ENCODE measurements at places on chromosomes 12 and 14.
A peak's percentile ranks its signal among the peaks of the same experiment; 100 is the strongest.

DNA sequence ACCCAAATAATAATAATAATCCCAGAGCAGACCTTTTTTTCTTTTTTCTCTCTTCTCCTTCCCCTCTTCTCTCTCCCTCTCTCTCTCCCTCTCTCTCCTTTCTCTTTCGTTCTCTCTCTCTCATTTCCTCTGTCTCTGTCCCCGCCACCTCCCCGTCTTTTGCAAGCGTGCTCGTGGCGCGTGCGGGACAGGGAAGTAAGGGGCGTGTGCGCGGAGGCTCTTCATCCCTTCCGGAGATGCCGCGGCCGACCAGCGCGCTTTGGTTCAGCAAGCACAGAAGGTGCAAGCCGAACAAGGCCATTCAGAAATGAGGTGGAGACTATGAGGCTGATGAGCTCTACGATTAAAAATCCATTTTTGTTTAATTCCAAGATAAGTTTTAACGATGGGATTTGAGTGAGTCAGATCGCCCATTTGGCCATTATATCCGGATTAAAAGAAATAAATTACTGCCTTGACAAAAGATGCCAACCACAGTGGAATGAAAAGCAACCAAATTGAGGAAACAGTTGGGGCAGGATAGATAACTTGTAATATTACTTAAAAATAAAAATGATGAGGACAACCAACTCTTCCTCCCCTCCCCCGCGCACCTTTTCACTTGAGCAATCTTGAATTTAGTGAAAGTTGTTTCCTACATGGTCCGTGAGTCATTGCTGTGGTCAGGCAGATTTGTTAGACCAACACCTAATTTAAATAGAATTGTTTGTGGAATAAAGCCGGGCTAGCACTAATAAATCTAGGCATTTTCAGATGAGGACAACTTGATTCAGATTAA lies 1.2 kb upstream of the AMIGO2 start:
- peak; percentile 42 for DNase-seq

GRCh38 chr12:5273709-5274108 lies 158.2 kb upstream of the NTF3 start:
- no peak for DNase-seq

DNA sequence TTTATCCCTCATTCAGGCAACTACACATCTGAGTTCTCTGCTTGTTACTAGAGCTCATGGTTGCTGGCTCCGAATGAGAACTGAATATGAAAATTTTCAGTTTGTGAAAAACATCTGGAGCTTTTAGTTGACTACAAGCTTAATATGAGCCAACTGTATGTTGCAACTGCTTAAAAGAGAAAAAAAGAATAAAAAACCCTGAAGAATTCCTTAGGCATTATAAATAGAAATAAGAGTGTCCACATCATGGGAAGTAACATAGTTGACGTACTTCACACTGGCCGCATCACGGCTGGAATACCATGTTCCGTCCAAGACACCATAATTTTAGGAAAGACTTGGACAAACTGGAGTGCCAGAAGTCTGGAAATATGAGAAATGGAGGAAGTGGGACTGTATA lies 57.9 kb downstream of the PDE3A start:
- no peak for DNase-seq

GRCh38 chr12:114343585-114344302 lies 62.2 kb downstream of the TBX5 start:
- no peak for DNase-seq

DNA sequence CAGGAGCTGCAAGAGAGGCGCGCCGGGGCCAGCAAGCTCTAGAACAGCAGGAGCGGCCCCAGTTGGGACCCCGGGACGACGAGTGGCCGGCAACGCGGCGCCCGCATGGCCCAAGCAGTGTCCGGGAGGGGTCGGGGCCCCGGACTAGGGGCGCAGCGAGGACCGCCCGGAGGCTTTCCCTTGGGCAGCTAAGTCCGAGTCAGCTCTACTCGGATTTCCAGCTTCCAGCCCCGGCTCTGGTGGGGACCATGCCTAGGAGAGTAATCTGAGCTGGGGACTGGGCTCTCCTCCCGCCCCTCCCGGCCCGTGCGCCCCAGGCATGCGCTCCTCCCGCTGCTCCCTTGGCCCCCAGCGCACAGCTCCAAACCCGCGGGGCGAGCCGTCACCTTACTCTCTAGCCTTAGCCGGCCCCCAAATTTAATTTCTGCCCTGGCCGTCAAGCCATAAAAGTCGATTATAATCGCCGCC lies 41.6 kb upstream of the CAPRIN2 start:
- DNase-seq = peak; percentile 91

- DNase-seq = peak; percentile 69
Observed at GRCh38 chr14:104886690-104887622, 21.9 kb downstream of the CEP170B start.

- DNase-seq = no peak
Observed at GRCh38 chr12:22306311-22306710, 28.2 kb downstream of the ST8SIA1 start.

GRCh38 chr12:74747305-74747704 lies 209.7 kb downstream of the ATXN7L3B start:
- DNase-seq = no peak

GRCh38 chr14:23572524-23572828 lies 4.9 kb upstream of the AP1G2 start:
- no peak for DNase-seq

- DNase-seq = no peak
Observed at GRCh38 chr14:70785556-70785955, 23.8 kb downstream of the MAP3K9 start.

DNA sequence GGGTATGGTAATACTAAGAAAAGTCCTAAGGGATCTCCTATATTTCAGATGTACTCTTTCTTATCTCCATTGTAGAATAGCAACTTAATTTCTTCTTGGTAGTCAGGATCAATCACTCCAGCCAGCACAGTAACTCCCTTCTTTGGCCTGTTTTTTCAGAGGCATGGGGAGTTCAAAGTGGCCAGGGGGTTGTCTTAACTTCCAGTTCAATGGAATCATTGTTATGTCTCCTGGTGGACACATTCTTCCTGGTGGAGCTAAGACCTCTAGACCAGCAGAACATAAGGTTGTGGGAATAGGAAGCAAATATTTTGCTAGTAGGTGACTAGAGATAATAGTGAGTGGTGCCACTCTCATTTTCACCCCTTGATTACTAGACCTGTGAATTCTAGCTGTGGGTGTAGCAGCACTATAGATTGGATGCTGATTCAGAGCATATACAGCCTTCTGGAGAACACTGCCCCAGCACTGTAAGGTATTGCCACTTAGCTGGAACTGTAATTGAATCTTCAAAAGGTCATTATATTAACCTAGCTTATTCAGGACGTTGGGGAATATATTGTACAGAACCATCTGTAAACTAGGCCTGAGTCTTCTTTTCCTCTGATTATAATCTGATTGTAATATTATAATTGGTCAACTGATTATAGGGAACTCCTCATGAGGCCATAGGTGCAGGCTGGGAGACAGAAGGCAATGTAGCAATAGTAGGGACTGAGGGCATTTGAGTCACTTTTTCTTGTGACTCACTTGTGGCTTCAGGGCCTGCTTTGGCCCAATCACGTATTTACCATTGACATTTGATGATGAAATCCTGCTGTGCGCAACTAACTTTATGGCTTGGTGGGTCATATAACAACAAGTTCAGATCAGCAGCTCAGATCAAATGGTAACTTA lies 60.2 kb upstream of the ATP2B1 start:
- no peak for DNase-seq

DNA sequence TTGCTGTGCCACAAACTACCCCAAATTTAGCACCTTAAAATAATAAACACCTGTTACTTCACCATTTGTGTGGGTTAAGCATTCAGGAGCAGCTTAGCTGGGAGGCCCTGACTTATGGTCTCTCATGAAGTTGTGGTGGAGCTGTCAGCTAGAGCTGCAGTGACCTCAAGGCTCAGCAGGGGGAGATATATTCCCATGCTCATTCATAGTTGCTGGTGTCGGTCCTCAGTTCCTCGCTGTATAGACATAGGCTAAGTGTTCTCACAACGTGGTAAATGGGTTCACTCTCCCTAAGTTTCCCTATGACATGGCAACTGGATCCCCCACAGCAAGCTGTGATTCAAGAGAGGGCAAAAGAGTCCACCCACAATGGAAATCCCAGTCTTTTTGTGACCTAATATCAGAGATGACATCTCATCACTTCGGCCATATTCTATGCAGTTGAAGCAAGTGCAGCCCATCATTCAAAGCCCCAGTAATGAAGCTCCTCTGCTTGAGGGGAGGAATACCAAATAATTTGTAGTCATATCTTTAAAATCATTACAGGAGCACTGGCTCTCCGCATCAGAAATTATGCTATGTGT lies 41.1 kb downstream of the PRB3 start:
- DNase-seq = peak; percentile 41

GRCh38 chr12:129193263-129193871 lies 340.1 kb downstream of the GLT1D1 start:
- DNase-seq = peak; percentile 68

DNA sequence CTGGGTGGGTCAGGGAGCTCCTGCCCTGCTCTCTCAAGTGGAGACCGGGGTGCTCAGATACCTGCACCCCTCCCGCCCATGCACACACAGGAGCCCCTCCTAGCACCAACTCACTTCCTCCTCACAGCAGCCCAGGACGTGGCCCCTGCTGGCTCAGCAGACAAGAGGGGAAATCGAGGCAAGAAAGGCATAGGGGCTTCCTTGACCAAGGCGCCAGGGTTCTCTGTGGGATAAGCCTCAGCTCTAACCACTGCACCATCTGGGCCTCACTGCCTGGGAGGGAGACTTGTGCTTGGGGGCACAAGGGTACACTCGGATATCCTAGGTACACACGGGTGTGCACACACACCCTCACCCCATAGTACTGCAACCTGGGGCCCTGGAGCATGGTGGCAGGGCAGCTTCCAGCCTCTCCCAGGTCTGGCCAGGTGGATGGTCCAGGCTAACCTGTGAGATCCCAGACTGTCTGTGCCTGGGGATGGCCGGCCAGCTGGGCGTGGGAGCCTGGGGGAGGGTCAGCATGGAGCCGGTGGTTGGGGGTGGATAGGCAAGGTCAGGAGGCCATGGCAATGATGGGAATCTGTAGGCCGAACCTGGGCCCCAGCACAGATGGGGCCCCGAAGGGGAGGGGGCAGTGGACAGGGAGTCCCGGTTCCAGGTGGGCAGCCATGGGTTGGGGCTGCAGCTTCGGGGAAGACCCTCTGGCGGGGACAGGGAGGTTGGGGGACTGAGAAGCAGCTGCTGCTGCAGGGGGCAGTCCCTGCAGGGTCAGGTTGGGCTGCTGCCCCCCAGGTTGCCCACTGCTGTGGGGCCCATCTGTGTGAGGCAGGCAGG lies 312.4 kb downstream of the TMEM121 start:
- no peak for DNase-seq

DNA sequence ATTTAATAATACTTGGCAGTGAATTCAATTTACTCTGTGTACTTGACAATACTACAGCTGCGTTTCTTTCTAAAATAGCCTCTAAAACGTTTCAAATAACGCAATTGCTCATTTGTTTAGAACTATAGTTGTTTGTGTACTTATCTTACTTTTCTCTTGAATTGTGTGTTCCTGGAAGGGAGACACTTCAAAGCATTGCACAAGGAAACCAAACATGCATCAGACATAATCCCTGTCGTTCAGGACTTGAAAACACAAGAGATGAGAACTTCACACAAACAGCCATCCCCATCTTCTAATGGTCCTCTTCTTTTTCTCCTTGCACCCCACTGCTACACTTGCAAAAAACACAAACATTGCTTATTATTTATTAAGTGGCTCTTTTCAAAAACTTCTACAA lies 38.5 kb downstream of the PTGER2 start:
- no peak for DNase-seq

- peak; percentile 55 for DNase-seq
Observed at GRCh38 chr12:1628666-1629337, at the start of gene WNT5B. WNT5B (plus strand) TSS chr12:1629231; CDS start chr12:1631355, 2,124 bp downstream.

GRCh38 chr14:20719777-20720176 lies 25.9 kb upstream of the EDDM3A start:
- DNase-seq = no peak

DNA sequence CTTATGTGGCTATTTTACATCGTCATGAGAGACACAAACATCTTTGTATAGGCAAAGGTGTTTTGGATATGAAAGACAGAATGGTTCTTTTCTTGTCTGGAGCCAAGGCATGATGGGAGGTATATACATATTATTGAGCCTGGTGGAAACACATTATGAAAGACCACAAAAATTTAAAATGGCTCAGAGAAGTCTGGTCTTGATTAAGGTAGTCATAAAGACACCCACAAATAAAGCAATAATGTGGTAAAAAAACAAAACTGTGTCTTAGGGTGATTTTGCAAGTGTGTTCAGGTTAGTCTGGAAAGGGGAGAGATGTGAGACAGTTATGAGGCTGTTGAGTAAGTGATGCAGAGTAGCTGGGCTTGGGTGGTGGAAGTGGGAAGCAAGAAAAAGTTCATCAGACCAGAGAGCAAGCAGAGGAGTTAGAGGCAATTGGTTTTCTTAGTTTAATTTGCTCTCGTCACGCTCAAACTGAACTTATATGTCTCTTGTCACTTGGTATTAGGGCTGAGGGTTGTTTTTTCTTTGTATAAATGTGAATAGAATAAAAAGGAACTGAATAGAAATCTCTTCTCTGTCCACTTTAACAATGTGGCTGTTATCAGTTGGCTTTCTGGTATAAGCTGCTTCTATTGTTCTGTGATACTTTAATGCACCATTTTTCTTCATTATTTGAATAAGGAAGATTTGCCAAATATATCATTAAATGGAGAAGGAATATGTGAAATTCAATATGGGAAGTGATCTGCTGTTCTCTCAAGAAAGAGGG lies 115.0 kb downstream of the AKAP6 start:
- no peak for DNase-seq

DNA sequence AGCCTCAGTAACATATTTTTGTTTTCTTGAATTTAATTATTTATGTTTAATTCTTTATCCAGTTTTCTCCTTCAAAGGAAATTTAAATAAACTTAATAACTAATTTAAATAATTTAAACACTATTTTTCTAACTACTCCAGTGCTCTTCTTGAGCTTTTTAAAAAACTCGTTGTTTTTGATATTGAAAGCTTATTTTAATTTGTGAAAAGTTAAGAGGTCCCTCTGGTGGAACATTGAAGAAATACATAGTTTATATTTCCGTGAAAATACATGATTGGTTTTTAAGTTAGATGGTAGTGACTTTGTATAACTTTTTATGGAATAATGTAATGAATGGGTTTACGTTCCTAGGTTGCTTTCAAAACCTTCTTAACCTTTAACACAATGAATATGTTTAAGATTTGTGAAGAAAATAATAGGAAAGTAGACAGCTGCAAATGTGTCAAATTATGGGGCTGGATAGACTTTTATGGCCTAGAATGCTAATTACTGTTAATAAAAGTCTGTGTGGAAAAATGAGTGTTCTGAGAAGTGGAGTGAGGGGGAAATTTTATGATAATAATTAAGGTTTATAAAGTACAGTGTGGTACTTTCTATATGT lies 45.9 kb upstream of the MSRB3 start:
- DNase-seq = peak; percentile 4

- no peak for DNase-seq
Observed at GRCh38 chr12:111605911-111606766, 7.0 kb upstream of the ATXN2 start.

DNA sequence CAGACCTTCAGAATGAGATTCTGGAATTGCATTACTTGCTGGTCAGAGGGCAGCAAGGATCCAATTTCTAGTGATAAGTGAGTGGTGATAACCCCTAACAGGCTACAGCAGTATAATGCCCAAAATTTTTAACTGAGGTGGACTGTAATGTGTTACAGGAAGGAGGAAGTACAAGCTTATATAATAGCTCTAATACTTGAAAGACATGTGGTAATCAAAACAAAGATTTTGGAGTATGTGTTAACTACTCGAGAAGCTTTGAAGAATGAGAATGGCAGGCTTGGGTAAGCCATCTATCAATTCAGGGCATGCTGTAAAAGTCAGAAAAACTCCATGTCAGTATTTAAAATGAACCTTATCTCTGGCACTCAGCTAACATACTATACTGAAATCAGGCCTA lies 70.5 kb downstream of the ANKS1B start:
- DNase-seq = no peak

All from H7 (cell line).